ENCODE measurements at places on chromosomes 16 and 17. TPM values are rescaled to one million over a fixed set of nuclear protein-coding genes. Genes with fewer than 3 reads are reported as not detected.

Gene TEKT5
- not detected for total RNA-seq

Gene OSGIN1
- total RNA-seq = 2.1 TPM

- no peak for DNase-seq
Observed at GRCh38 chr17:30389756-30390300, 11.1 kb downstream of the CPD start.

DNA sequence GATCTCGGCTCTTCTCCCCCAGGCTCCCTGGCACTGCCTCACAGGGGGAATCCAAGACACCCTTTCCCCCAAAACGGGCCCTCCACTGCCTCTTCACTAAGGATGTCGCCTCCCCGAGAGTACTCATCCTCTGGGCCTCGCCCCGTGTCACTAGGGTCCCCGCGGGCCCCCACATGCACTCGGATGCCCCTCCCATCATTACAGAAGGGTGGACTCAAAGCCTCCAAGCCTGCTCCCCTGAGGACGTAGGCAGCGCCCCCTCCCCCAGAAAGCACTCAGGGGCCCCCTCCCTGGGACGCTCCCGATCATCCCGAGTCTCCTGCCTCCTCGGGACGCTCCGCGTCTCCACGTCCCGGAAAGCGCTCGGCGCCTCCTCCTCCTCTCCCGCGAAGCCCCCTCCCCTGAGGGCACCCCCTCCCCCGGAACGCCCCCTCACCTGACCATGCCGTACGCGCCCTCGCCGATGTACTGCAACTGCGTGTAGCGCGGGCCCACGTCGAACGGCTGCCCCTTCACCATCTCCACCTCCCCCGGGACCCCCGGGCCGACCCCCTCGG, 338 bp downstream of the MAPK3 start:
- DNase-seq = peak; percentile 37

GRCh38 chr17:4854111-4854681, 21.1 kb downstream of the MINK1 start:
- no peak for DNase-seq

DNA sequence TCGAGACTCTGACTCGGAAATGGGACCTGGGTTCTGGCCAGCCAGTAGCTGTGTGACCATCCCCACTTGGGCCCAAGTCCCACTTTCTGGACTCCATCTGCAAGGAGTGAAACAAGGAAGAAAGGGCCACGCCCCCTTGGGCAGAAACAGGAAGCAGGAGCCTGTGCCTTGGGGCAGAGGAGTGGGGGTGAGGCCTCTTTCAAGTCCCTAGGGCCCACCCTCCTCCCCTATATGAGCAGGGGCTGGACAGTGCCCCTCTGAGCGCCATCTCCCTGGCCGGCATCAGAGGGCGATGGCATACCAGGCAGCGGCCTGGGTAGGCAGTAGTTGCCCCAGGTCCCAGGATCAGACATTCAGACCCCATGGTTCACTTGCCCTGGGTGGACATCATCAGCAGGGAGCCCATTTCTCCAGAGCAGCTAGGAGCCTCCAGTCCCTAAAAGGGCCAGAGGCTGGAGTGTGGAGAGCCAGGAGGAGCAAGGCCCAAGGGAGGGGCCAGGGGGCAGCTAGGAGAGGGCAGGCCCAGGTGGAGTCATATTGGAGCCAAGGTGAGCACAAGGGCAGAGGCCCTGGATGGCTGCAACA, 7.1 kb downstream of the BCAR1 start:
- no peak for DNase-seq
